Brain (organoid and tissue), 16 donors: ENCODE measurements at places on chromosomes 7 and 10.

- DNase-seq = no peak
Observed at GRCh38 chr7:29035044-29035740, 77.1 kb upstream of the TRIL start.

DNA sequence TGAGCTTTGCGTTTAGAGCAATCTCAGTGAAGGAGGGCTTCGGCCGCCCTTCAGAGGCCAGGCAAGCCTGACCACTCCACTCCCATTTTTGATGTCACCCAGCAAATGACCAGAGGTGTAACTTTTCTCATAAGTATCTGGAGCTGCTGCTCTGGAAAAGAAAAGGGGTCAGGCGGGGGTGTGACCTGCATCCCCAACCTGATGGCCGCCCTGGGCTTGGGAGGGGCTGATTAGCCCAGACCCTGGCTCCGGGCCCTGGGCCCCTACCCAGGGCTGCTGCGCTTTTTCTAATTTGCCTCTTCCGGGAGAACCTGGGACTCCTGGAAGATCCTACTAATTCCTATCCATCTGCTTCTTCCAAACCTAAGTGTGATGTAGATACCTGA is 9.6 kb upstream of the EBF3 start:
- no peak for DNase-seq

DNA sequence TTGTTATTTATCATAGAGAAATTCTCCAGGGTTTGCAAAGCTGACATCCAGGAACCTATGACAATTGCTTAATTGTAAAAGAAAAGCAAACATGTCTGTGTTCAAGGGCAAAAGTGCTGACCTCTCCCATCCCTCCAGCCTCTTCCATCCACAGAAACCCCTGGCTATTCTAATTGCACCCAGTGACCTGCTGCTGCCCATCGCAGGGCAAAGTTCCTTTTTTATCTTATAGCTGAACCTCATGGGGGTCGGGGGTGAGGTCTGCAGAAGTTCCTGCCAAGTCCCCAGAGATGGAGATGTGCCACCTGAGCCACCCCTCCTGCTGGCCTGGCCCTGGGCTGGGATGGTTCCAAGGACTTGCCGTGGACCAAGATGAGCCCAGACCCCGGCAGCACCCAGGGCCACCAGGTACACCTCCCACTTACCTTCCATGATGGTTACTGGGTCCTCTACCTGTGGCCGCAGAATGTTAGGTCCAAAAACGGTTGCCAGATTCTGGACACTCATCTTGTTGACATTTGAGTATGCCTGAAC is 146.5 kb downstream of the MAPK8 start:
- no peak for DNase-seq

GRCh38 chr10:22824520-22824919 is 103.3 kb upstream of the ARMC3 start:
- DNase-seq = no peak

GRCh38 chr10:3096149-3096548 is 28.8 kb downstream of the PFKP start:
- no peak for DNase-seq

DNA sequence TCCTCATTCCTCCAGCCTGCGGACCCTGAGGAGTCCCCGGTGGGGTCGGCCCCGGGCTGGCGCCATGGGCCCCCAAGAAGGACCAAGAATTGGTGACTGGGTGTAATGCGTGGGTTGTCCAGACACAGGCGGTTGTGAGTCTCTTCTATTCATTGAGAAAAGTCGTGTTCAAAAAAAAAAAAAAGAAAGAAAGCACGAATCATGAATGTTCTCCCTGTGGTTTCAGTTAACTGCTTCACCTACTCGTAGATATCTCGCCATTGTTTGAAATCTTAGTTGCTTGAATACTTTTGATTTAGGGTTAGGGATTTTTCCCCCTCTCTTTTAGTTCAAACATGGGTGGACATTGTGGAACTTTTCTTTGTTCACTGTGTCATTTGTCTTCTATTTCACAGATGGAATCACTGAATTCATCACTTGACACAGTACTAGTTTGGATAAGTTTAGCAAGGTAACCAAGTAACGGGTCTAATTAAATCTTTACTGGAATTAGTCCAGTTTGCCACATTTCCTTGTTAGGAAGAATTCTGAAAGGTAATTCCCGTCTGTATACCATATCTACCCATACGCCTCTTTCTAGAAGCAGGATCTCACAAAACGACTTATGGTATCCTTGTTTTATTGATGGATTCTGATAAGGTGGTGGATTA is 775 bp downstream of the STARD3NL start:
- DNase-seq = no peak

DNA sequence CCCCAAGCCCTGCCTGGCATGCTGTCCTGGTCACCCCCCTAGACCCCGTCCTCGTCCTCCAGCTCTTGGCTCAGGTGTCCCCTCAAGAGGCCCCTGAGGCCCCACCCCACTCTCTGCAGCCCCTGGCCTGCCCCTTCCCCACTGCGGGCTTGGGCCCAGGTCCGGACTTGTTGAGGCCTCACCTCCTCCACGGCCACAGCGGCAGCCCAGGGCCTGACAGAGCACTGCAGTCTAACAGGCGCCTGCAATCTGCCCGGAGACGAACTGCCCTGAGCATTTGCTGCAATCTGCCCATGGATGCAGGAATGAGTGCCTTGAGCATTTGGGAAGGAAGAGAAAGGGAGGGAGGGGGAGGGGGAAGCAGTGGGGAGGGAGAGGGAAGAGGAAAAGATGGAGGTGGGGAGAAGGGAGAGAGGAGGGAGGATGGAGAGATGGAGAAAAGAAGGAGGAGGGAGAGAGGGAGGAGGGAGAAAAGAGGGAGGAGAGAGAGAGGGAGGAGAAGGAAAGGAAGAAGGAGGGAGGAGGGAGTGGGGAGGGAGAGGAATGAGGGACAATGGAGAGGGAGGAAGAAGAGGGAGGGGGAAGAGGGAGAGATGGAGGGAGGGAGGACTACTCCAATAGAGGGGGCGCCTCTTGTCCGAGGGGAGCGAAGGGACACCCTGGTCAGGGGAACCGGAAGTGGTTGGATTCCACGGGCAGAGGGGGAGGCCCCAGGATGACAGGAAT is 73.9 kb downstream of the PDGFA start:
- no peak for DNase-seq

- DNase-seq = no peak
Observed at GRCh38 chr10:86170255-86171108, 196.1 kb downstream of the GRID1 start.

DNA sequence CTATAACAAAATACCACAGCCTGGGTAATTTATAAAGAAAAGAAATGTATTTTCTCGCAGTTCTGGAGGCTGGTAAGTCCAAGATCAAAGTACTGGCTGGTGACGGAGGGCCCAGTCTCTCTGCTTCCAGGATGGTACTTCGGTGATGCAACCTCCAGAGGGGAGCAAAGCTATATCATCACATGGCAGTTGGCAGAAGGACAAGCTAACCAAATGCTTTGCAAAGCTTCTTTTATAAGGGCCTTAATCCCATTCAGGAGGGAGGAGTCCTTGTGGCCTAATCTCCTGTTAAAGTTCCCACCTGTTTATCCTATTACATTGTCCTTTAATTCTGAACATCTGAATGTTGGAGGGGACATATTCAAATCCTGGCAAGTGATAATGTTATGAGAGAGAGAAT is 134.1 kb upstream of the SP4 start:
- DNase-seq = no peak

DNA sequence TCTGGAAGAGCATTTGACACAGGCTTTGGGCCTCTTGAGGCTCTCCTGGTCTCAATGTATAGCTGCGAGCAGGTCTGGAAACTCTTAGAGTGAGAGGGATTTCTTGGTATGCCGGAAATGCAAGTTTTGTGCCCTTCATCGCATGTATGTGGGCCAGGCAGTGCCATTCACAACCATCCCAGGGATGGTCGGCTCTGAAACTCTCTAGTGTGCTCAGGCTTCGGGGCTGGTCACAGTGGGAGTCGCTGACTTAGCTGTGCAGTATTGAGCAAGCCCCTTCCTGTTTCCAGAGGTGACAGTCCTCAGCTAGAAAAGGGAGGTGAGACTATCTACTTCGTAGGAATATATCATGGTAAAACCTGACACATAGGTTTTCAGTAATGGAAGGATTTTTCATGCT is 2.0 kb upstream of the AOAH start:
- no peak for DNase-seq
